Trophoblast cell (in vitro differentiated cells and primary cell): ENCODE measurements at places on chromosomes 11 and 22.
A peak's percentile ranks its signal among the peaks of the same experiment; 100 is the strongest.

DNA sequence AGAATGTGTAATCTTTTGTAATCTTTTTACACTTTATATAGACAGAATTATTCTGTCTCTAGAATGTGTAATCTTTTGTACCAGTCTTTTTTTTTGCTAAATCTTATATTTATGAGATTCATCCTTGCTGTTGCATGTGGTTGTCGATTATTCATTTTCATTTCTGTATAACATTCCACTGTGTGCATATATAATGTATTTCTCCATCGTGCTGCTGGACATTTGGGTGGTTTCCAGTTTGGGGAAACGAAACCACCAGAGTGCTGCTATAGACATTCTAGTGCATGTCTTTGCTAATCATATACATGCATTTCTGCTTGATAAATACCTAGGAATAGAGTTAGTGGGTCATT, 146.5 kb downstream of the GRIK4 start:
- no peak for DNase-seq

GRCh38 chr11:134800130-134800529, 388.1 kb upstream of the B3GAT1 start:
- DNase-seq, result no peak

DNA sequence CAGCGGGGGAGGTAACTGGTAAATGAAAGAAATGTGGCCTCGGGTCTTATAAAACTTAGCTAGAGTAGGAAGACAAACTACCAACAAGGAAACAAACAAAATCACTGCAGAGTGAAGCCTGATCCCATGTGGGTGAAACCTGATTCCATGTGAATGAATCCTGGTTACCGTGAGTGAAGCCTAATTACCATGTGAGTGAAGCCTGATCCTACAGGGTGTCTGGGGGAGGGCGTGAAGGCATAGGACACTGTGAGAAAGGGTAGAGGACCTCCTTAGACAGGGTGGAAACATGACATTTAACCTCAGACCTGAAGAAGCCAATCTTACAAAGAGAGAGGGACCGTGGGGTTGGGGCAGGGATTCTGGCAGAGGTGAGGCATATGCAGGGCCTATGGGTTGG, 106.2 kb upstream of the USP47 start:
- no peak for DNase-seq

DNA sequence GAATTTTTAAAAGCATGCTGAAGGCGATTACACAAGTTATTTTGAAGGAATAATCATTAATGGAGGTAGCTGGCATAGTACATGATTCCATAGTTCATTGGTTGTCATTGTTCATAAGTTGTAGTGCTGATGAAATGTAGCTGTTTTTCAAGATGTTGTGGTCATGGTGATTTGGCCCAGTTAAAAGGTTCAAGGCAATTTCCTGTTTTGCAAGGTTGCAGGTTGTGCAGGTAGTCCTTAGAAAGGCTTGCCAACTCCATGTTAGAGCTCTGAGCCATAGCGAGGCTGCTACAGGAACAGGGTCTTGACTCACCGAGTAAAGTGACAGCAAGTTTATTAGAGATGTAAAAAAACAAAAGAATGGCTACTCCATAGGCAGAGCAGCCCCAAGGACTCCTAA, 95.8 kb upstream of the CHORDC1 start:
- DNase-seq, result peak; percentile 83

GRCh38 chr22:48629631-48630432, 1197.8 kb downstream of the BRD1 start:
- DNase-seq, result no peak

GRCh38 chr11:9362393-9362863, 22.0 kb upstream of the IPO7 start:
- no peak for DNase-seq

- no peak for DNase-seq
Observed at GRCh38 chr11:115214644-115215234, 289.5 kb downstream of the CADM1 start.

DNA sequence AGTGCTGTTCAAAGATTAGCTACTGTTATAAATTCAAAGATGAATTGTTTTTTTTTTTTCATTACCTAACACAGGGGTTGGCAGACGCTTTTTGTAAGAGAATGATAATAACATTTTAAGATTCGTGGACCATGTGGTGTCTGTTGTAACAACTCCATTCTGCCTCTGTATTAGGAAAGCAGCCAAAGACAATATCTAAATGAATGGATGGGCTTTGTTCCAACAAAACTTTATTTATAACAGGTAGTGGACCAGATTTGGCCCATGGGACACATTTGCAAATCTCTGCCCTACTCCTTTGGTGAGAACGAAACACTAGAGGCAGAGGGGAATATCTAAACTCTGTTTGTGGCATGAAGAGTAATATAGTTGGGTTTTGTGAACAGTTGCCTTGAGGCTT, 83.6 kb upstream of the BLID start:
- DNase-seq, result no peak

DNA sequence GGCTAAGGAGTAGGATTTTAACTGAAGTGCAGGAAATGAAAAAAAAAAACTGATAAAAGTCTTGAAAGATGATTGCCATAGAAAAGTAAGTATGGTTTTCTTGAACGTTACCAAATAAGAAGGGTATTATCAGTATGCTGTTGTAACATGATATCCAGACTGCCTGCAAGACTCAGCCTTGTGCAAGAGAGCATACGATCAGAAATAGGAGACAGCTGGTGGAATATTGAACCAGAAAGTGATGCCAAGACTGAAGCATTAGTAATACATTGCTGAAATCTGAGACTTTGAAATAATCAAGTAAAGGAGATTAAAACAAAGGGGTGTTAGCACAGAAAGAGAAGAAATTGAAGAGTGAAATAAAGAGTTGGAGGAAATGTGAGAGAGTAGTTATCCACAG, 452.7 kb upstream of the CNTN5 start:
- no peak for DNase-seq

GRCh38 chr22:42967933-42968332, 47.0 kb downstream of the PACSIN2 start:
- no peak for DNase-seq

DNA sequence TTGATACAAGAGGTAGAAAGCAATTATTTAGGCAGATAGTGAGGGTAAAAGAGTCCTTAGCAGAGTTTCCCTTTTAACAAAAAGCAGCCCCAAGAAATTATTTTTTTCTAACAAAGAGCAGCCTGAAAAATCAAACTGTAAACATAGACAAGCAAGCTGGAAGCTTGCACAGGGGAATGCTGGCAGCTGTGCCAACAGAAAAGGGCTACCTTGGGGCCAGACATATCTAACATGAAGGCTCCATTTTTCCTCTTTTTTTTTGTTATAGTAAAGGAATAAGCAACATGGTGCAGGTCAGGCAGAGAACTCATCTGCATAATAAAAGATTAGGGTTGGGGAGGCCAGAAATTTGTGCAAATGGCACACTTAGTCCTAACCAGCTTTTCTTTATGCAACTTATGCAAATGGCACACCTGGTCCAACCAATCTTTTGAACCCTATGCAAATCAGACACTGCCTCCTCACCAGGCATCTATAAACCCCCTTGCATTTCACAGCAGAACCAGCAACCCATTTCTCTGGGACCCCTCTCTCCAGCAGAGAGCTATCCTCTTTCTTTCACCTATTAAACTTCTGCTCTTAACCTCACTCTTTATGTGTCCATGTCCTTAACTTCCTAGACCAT, 41.8 kb downstream of the PDGFD start:
- DNase-seq, result no peak

DNA sequence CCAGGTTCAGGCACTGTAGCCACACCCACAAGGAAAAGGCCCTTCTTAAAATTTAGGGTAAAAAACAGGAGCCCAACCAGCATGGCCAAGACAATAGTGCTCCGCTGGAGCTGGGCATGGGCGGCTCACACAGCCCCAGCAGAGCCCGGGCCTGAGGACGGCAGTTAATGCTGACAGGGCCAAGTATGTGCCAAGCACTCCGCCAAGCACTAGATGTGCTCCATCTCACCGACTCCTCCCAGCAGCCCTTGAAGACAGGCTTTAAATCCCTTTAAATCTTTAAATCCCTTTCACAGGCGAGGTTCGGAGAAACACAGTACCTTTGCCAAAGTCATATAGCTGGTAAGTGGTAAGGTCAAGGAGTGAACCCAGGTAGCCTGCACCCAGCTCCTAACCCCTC, 4.8 kb downstream of the ARFGAP2 start:
- no peak for DNase-seq

DNA sequence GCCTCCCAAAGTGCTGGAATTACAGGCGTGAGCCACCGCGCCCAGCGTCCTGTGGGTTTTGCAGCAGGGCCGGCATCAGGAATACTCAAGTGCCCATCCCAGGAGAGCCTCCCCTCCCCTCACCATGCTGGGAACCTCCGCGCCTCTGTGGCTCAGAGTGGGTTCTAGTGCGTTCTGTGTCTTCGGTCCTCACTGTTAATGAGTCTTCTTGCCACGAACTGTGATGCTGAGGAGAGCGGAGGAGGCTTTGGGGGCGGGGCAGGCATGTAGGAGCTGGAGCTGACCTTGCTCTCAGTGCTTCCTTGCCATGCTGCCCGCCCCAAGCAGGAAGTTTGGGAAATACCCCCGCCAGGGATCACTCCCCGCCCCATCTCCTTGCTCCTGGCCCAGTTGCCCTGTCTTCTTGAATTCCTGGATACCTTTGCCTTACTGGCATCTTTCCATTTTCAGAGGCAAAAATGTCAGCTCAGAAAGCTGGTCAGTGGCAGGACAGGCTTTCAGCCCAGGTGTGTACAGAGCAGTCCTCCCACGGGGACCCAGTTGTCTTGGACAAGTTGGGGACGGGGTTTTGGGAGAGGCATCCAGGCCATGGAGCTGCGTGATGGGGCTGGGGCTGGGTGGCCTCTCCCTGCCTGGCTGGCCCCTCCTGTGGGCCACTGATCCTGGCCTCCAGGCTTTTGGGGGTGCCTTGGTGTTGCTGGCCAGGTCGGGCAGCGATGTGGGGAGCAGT, 5.1 kb downstream of the GRAMD4 start:
- DNase-seq, result no peak

DNA sequence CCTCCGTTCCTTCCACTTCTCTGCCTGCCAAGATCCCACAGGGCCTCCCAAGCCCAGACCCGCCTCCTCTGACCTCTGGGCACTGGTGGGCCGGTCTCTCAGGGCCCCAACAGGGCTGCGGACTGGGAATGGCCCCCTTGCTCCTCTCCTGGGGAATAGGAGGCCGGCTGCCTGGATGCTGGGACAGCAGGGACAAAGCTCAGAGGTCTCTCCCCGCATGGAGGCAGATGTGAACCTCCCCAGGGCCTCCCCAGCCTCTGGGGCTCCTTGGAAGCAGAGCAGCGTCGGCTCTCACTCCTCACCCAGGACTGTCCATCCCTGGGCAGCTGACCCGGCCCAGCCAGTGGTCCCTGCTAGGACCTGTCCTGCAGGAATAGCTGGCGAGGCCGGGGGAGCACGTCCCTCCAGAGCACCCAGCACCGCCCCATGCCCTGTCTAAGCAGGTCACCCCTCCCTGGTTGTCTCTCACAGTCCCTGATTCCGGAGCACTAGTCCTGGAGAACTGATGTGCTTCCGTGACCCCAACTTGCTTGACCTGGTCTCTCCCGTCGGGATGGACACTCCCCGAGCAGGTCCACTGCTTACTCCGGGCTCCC, 85.8 kb downstream of the RTL6 start:
- DNase-seq, result no peak

- DNase-seq, result no peak
Observed at GRCh38 chr11:71500601-71501021, 26.5 kb upstream of the KRTAP5-7 start.

GRCh38 chr22:47591709-47592108, 829.3 kb downstream of the TBC1D22A start:
- no peak for DNase-seq

GRCh38 chr22:50260801-50261614, 475 bp downstream of the MAPK12 start:
- no peak for DNase-seq

- no peak for DNase-seq
Observed at GRCh38 chr11:84390441-84391078, 1104.4 kb upstream of the CCDC90B start.

GRCh38 chr11:96162816-96163499, 180.0 kb downstream of the MAML2 start:
- no peak for DNase-seq

GRCh38 chr11:45468267-45468856, 182.2 kb upstream of the SYT13 start:
- DNase-seq, result no peak

- peak; percentile 78 for DNase-seq
Observed at GRCh38 chr11:690738-691633, 4.0 kb downstream of the DEAF1 start.

DNA sequence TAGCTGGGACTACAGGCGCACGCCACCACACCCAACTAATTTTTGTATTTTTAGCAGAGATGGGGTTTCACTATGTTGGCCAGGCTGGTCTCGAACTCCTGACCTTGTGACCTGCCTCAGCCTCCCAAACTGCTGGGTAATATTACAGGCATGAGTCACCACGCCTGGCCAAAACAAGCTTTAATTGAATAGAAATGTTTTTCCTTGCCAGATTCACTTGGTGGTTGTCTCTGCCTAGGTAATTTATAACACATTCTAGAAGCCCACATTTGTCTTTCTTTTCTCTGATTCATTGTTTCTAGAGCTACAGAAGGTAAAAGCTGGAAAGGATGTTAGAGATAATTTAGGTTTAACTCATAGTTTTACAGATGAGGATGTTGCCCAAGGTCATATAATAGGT, 41.3 kb downstream of the CECR2 start:
- no peak for DNase-seq

GRCh38 chr22:42365111-42365865, 66.9 kb downstream of the NFAM1 start:
- DNase-seq, result peak; percentile 73

DNA sequence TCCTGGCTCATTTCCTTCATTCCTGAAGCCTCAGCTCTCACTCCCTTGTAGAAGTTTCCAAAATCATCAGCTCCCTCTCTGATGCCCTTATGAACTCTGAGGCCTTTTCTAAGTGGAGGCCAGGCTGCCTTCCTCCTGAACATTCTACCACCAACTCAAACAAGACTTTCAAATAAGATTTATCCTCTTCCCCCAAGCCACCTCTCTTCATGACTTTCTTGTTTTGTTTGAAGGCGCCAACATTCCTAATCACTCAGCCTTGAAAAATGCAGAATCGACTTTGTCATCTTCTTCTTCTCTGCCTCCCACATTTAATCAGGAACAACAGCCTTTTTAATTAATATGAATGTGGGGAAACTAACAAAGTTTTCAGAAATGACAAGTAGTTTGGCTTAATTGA, 927.9 kb downstream of the OPCML start:
- DNase-seq, result no peak

- DNase-seq, result peak; percentile 15
Observed at GRCh38 chr11:112977755-112978154, 16.5 kb downstream of the NCAM1 start.

GRCh38 chr22:27603800-27604144, 197.8 kb downstream of the MN1 start:
- DNase-seq, result no peak

GRCh38 chr11:81979448-81979847, 754.2 kb downstream of the FAM181B start:
- no peak for DNase-seq
